Cortex of kidney (tissue), 1 donor: ENCODE measurements at places on chromosomes 1 and 21.
A peak's percentile ranks its signal among the peaks of the same experiment; 100 is the strongest.

DNA sequence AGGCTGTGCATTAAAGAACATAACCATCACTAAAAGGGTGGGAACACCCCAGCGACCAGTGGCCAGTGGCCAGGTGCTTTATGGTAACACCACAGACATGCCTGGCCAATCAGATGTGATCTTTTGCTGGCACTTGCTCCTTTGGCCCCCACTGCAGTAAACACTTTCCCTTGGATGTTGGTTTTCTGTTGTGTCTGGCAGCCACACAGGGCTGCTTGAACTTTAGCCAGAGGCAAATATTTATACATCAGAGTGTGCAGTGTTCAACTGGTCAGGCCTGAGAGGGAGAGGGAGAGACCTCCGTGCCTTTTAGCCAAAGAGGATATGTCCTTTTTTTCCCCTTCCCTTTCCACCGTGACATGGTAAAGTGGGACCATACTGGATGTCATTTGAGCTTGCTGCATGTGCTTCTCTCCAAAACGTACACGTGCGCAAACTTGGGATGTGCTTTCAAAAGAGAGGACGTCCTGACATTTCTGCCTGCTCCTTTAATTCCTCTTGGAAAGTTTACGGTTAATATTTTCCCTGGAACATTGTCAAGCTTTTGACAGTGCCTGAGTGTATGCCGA, 101.2 kb downstream of the NFIA start:
- no peak for DNase-seq

DNA sequence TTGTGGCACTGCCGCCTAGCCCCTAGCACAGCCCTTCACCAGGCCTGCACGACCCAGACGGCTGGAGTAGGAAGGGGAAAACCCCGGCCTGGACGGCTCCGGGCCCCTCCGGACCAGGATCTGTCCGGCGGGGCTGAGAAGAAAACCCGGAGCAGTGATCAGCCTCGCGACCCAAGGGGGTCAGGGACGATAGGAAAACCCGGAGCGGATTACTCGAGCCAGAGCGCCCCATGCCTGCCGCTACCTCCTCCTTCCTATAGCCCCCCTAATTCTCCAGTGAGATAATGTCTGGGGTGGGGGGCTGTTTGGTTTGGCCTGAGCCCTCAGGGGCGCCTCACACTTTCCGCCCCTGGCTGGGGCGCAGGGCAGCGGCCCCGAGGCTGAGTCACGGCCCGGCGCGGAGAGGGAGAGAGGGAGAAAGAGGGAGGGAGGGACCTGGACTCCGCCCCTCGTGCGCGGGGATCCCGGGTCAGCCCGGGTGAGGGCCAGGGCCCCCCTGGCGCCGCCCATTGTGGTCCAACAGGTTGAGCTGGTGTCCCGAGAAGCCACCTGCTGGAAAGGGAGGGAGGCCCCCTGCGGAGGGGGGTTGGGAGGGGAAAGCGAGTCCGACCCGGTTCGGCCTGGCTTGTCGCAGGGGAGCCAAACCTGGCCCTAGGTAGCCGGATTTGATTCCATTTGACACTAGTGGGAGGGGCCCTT, 1.7 kb upstream of the ZBTB7B start:
- peak; percentile 85 for DNase-seq

GRCh38 chr1:42334240-42335049, 590 bp downstream of the FOXJ3 start:
- DNase-seq = no peak

GRCh38 chr1:201694608-201695335, 134.2 kb upstream of the IPO9 start:
- no peak for DNase-seq

DNA sequence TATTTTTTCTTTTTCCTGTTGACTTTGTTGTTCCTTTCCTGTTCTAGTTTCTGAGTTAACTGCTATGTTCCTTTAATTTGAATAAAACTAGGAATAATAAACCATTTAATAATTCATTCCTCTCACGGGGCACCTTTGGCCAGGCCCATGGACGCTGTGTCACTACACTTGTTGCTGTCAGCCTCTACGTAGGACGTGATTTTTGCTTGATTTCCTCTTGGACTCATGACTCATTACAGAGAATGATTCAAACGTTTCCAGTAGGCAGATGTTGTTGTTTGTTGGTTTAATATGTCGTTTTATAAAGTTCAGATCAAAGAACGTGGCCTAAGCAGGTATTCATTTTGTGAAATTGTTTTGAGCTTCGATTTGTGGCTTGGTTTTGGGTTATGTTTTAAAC, 9.1 kb upstream of the SLC19A1 start:
- DNase-seq = no peak

DNA sequence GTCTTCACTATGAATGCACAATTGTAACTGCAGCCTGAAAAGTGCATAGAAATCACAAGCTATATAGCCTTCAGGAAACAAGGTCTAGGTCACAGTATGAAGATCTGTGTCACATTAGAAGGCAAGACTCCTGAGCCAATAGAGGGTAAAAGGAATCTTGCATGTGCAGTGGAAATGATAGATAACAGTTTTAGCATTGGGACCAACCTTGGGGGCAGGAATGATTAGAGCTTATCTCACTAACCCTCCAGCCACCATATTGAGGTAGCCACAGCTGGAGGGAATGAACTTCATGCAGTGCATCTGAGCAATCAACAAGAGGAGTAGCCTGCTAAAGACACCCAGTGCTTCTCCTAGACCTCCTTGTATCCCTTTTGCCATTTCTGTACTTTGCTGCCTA, 390.1 kb downstream of the LTN1 start:
- DNase-seq = no peak

- DNase-seq = no peak
Measured at GRCh38 chr1:182441719-182442118, 8.2 kb upstream of the RGSL1 start.
